ENCODE measurements at places on chromosomes 1 and 21.

GRCh38 chr1:76408303-76408702, 333.8 kb downstream of the ST6GALNAC3 start:
- DNase-seq, result no peak

DNA sequence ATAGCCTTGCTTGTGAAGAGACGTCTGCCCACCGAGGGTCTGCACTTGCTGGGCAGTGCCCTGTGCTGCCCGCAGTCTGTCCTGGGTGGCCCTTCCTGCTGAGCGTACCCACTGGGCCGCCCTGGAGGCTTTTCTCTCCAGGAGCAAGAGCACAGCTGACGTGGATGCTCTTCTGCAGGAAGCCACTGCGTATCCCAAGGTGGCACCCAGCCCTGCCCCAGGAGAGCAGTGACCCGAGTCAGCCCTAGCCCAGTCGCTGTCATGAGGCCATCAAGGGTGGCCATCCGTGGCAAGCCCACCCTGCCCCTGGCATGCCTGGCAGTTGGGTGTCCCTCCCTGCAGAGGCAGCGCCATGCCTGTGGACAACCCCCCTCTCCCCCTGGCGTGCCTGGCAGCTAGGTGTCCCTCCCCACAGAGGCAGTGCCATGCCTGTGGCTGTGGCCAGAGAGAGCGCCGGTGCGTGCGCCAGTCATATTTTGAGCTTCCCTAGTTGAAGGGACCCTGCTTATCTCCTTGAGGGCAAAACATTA, 51.3 kb upstream of the COL6A1 start:
- no peak for DNase-seq

GRCh38 chr21:27213303-27213702, 246.4 kb upstream of the ADAMTS5 start:
- DNase-seq, result no peak

DNA sequence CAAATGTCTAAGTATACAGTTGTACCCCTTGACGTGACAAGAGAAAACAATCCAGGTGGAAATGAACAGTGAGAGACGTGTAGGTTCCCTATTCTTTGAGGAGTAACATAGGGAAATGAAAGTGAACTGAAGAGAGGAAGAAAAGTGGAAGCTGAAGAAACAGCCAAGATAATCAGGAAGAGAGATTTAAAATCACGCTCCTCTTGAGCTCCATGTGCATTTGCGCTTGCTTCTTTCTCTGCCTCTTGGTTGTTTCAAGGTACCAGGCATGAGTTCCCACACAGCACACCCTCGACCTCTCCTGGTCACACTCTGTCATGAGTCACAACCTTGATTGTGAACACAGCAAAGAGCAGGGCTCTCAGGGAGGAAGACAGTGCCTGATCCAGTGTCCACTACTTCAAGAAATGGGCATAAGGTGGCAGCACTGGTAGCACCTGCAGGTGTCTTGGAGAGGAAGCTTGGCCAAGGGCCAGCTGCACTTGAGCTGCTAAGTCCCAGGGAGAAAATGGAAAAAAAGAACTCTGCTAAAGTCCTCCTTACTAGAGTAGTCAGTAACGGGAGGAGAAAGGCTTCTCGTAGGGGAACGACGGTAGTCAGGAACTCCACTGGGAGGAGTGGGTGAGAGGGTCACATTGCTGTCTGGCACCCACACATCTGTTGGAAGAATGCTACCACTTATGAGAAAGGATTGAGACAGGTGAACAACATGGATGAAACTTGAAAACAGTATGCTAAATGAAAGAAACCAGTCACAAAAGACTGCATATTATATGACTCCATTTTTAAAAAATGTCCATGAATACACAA, 18.3 kb upstream of the ARID1A start:
- DNase-seq, result peak; percentile 17

DNA sequence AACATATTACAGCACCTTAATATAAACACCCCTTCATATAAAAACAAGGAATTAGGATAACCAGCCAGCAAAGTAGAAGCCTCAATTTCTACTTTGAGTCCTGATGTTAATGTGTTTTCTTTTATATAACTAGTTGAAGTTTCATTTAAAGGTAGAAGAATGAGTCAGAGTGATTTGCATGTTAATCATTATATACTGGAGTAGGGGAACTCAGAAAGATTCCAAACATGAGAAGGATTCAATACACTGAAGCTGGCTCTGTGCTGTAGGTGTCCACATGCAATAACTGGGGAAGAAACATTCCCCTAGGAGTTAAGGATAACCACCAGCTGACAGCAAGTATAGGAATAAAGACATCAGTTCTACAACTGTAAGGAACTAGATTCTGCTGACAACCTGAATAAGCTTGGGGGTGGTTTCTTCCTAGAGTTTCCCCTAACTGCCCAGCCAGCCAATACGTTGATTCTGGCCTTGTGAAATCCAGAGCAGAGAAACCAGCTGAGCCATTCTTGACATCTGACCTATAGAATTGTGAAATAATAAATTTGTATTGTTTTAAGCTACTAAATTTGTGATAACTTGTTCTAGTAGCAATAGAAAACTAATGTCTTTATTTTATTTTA, 33.4 kb upstream of the RNPC3 start:
- DNase-seq, result no peak

- no peak for DNase-seq
These were observed 164.5 kb upstream of the ETV3 start for GRCh38 chr1:157302724-157303123.

- no peak for DNase-seq
These were observed 90.2 kb upstream of the PPM1J start for GRCh38 chr1:112805155-112805853.

DNA sequence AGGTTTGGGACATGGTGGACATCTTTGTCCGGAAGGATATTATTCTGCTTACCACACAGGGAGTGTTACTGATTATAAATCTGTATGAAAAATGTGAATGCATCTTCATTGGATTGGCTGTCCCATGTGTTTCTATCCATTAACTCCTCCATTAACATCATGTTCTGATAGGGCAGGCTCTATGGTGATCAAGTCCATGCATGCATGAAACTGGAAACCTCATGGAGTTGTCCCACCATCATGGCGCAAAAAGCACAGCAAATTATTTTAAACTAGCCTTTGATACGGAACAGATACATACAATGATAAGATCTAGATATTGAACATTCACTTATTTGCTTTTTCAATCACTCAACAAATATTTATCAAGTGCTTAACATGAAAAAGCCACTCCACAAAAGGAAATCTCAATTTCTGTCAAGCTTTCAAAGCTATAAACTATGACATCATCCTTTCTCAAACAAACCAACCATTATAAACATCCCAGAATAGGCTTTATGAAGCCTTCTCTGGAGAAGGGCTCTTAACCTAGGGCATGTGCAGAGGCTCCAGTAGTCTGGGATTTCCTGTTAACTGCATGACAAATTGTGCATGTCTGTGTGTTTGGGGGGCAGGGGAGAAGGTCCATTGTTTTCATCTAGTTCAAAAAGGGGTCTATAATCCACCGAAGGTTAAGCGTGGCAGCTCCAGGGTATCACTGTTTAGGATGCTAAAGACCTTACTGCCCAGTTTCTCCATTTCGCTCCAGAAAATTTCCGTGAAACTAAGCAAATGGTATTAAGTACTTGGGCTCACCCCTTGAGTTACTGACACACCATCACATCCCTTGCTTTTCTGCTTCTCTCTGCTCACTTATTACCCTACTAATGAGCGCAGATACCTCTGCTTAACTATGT, 46.1 kb downstream of the ADAMTS1 start:
- no peak for DNase-seq

- no peak for DNase-seq
These were observed 73.0 kb upstream of the TLR5 start for GRCh38 chr1:223216074-223216473.

DNA sequence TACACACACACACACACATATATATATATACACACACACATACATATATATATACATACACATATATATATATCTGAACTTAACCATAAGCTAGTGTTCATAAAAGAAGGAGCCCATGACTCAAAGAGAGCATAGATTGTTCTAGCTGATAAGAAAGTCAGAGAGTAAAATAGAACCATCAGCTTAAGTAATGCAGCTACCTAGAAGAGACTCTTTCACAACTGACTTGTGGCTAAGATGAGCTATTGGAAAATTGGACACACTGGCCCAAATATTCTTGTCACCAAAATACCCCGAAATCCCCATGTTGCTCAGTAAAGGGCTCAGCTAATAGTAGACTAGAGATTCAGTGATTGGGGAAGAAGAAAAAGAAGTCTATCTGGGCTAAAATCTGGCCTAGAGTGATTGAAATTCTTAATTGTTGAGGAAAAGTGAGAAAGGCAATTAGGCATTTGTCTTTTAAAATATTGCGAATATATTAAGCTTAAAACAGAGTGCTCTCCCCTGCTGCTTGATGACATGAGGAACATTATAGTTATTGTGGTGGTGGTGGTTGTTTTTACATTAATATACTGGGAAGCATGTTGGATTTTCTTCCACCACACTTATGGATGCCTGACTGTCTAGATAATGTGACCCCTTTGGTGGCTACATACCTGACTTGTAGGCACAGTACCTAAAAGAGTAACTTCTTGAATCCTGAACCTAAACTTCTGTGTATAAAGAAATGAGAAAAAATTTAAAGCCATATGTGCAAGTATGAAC, 6.3 kb downstream of the SLAMF1 start:
- DNase-seq, result no peak

Data from activated CD8-positive, alpha-beta memory T cell treated with anti-CD3 and anti-CD28 coated beads for 1 hour (primary cell).